ENCODE measurements at places on chromosomes 3 and 15.
A peak's percentile ranks its signal among the peaks of the same experiment; 100 is the strongest.

GRCh38 chr3:194043516-194043915 lies 92.4 kb upstream of the HES1 start:
- no peak for DNase-seq

DNA sequence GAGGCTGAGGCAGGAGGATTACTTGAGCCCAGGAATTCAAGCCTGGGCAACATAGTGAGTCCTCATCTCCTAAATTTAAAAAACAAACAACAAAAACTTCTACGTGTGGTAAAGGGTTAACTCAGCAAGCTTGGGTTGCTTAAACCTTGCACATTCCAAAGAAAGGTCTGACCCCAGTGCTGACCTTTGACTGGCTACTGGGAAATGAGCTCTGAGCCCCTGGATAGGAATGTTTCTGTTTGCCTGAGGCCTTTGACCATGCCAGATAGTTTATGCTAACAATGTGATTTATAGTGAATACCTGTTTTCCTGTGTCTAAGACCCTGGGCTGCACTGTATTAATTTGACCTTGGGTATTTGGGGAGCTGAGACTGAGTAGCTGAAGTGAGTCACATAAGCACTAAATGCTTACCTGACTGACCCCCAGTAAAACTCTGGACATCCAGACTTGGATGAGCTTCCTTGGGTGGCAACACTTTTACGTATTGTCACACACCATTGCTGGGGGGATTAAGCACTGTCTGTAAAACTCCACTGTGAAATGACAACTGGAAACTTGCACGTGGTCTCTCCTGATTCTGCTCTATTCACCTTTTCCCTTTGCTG lies 20.7 kb downstream of the TCAIM start:
- DNase-seq: no peak

DNA sequence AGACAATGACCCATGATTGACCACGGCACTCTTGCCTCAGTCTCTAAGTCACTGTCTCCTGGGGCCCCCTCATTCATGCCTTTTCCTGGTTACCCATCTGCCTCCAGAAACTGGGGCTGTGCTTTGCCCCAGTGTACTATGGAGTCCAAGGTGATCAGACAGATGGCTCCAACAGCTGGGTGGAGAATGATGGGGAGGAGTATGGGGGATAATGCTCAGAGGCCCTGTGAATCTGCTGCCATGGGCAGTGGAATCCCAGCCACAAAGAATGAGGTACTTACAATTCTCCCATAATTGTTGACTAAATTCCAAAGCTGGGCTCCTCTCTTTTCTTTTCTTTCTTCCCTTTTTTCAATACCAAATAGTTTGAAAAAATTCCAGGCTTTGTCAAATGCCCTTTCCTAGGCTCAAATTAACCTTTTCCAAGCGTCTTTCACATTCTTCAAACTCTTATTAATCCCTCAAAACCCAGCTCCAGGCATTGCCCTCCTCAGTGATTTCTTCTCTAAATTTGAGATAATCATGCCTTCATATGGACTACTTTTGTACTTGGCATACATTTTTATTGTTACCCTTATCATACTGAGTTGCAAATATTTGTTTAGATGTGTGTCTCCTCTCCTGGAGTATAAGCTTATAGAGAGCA lies 148.5 kb upstream of the ICE2 start:
- no peak for DNase-seq

- DNase-seq: no peak
These were observed 51.4 kb downstream of the ASTE1 start for GRCh38 chr3:130975251-130975650.

GRCh38 chr3:22893101-22893500 lies 310.0 kb upstream of the UBE2E2 start:
- DNase-seq: no peak

DNA sequence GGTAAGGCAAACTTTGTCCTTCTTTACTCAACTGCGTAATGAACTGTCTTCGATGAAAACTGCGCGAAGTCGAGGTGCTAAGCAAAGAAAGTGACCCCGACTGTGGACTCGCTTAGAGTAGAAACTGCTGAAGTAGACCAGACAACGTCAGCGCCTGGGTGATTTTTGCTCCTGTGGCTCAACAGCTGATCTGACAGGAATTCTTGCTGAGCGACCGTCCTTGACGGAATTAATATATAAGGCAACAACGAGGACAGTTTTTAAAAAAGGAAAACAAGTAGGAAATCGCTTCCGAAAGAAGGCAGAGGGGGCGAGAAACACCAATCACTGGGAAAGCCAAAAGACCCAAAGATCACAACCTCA lies 541 bp downstream of the RPS27L start:
- no peak for DNase-seq

GRCh38 chr3:128425142-128425845 lies 41.4 kb downstream of the DNAJB8 start:
- no peak for DNase-seq

- DNase-seq: no peak
These were observed 11.1 kb upstream of the THUMPD3 start for GRCh38 chr3:9351709-9352126.

DNA sequence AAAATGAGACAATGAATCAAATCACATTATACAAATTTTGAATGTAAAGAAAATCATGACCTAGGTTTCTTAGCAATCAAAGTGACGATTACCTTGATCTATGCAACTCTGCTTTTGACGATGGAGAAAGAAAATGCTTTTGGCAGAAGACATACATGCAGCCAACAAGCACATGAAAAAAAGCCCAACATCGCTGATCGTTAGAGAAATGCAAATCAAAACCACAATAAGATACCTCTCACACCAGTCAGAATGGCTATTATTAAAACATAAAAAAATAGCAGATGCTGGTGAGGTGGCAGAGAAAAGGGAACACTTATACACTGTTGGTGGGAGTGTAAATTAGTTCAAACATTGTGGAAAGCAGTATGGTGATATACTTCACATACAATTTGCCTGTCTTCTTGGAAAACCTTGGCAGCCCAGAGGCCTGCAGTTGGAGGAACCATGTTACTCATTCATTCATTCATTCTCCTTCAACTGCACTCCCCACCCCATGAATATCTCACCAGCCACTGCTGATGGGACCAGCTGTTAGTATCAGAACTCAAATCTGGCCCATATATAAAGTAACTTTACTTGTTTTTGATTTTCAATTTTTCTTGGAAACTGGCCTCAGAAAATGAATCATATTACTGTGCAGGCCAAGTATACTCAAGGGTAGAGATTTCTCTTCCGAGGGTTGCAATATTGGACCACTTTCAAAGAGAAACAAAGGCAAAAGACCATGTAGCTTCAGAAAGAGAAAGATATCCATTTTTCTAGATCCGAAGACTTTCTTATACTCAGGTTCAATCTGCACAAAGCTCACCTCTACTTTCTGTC lies 358.6 kb upstream of the ARHGEF26 start:
- DNase-seq: no peak

GRCh38 chr15:50140098-50140497 lies 21.1 kb upstream of the ATP8B4 start:
- DNase-seq: no peak

DNA sequence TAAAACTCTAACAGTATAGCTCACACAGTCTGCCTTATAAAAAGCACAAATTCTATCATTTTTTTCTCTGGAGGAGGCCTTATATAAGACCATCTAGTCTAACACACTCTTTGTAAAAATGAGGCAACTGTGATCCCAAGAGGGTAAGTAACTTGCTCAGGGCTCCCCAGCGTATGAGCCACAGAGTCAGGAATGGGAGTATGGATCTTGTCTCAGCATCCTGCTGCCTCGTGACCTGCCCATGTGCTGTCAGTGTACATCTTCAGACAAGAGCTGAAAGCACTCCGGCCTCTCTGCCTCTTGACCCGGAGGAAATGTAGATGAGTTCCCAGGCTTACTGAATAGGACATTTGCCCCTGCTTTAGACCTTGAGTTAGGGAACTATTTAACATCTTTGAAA lies 28.4 kb upstream of the MEF2A start:
- no peak for DNase-seq

DNA sequence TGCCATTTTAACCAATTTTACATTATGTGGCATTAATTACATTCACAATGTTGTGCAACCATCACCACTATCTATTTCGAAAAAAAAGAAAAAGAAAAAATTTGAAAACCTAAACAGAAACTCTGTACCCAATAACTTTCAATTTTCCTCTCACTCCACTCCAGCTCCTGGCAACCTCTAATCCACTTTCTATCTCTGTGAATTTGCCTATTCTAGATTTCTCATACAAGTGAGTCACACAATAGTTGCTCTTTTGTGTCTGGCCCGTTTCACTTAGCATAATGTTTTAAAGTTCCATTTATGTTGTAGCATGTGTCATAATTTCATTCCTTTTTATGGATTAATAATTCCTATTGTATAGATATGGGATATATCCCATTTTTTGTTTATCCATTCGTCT lies 53.3 kb upstream of the TBC1D5 start:
- no peak for DNase-seq

GRCh38 chr3:66582721-66583423 lies 82.0 kb upstream of the LRIG1 start:
- peak; percentile 9 for DNase-seq

DNA sequence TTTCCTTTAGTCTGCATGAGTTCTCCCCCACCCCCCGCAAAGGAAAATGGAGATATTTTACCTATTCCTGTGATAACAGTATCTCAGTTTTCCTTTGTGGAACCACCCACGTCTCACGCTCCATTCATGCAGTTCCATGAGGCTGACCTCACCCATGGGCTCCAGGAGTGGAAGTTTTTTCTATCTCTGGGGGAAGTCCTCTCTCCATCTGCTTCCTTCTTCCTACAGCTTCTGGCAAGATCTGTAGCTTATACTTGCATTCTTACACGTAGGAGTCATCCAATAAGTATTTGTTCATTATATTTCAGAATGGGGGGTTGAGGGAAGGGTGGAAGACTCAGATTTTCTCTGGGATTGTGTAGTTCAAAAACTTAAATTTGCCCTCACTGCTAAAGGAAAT lies 5.8 kb upstream of the GLCE start:
- DNase-seq: no peak

DNA sequence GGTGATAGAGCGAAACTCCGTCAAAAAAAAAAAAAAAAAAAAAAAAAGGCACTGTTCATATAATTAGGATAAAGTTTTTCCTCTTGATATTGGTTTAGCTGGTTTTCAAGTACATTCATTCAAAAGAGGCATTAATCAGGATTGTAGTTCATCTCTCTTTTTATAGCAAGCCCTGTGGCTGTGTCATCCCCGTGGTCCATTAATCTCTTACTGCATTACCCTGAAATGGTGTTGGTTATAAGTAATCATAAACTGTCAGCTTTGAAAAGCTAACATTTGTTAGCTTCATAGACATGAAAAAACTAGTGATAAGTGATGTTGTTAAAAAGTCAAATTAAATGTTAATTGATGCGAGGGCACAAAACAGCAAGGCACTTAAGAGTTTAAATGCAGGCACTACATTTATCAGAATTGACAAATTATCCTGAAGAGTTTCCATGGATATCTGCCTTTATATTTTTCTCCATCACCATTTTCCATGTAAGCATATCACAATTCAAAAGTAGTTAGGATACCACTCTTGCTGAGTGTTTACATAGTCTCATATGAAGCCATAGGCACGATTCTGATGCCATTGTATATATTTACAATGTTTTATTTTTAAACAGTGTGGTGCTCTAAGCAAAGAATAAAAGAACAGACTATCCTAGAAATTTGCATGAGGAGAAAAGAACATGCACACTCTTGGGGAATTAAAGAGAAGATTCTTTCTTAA lies 193.1 kb downstream of the OTOL1 start:
- no peak for DNase-seq

DNA sequence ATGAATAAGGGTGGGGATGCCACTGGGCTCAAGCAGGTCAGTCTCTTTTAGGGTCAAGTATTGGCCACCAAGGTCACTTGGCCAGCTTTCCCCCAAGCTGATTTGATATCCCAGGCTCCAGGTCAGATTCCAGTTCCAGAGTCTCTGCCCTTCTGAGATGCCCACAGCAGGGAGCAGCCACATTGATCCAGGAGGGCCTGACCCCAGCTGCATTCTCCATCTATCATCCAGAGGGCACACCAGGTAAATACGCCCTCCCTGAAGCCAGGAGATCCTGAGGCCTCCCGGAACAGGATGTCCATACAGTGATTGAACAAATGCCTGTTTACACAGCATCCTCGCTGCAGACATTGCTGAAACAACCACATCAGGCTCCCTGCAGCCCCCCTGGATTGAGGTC lies 264.6 kb upstream of the TLE3 start:
- DNase-seq: no peak

GRCh38 chr3:4726549-4726948 lies 233.4 kb downstream of the ITPR1 start:
- DNase-seq: no peak

DNA sequence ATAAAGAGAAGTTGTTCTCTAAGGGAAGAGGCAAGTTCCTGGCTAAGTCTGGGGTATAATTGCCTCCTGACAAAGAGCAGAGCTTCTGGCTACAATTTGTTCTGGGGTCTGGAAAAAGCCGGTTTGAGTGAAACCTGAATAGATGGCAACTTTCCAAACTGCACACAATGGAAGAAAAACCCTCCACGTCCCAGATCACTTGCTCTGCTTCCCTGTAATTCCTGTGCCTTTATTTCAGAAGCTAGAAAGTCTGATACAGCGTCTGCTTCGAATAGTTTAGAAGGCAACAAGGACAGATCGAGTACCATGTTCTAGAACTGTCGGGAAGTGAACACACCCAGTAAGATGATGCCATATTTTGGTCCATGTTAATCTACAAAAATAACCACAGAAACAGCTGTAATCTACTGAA lies 1.6 kb upstream of the WDR82 start:
- DNase-seq: no peak

GRCh38 chr15:67771189-67771800 lies 54.0 kb upstream of the SKOR1 start:
- DNase-seq: no peak

DNA sequence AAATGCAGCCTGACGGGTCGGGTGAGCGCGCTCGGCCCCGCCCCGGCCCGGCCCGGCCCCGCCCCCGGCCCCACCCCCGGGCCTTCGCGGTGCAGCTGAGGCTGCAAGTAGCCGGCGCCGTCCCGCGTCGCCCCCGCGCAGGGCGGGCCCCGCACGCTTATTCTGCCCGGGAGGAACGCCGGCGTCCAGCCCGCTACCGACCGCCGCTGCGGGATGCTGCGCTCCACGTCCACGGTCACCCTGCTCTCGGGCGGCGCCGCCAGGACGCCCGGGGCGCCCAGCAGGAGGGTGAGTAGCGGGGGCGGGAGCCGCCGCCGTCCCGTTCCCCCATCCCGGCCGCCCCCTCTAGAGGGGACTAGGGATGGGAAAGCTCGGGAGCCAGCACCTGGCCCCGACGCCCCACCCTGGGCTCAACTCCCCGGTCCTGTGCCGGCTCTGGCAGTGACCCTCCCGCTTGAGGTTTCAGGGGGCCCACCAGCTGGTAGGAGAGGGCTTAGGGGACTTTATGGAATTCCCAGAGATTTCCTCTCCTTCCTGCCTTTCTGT lies at the start of gene MYZAP:
Gene MYZAP, plus strand, starts transcription at position 83 of the 546 bp plus-strand sequence. Its CDS starts 131 bp downstream, at position 214.
- DNase-seq: no peak

DNA sequence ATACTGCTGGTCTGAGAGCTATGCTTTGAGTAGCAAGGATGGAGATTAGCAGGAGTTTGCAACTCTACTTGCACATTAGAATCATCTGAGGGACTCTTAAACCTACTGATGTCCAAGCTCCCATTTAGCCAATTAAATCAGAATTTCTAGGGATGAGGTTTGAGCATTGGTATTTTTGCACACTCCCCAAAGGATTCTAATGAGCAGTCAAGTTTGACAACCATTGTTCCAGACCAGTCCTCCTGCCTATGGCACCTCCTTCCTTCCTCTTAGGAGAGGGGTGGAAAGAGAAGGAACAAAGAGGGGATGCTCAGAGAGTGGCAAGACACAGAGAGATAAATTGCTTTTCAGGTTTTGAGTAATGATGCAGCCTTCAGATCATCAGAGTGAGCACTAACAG lies 275.5 kb upstream of the ROPN1 start:
- no peak for DNase-seq

- DNase-seq: no peak
These were observed 261.2 kb upstream of the TRIM42 start for GRCh38 chr3:140416666-140417065.
